Osteocyte (in vitro differentiated cells): ENCODE measurements at places on chromosomes 16 and 17. TPM values are rescaled to one million over a fixed set of nuclear protein-coding genes. Genes with fewer than 3 reads are reported as not detected.

DNA sequence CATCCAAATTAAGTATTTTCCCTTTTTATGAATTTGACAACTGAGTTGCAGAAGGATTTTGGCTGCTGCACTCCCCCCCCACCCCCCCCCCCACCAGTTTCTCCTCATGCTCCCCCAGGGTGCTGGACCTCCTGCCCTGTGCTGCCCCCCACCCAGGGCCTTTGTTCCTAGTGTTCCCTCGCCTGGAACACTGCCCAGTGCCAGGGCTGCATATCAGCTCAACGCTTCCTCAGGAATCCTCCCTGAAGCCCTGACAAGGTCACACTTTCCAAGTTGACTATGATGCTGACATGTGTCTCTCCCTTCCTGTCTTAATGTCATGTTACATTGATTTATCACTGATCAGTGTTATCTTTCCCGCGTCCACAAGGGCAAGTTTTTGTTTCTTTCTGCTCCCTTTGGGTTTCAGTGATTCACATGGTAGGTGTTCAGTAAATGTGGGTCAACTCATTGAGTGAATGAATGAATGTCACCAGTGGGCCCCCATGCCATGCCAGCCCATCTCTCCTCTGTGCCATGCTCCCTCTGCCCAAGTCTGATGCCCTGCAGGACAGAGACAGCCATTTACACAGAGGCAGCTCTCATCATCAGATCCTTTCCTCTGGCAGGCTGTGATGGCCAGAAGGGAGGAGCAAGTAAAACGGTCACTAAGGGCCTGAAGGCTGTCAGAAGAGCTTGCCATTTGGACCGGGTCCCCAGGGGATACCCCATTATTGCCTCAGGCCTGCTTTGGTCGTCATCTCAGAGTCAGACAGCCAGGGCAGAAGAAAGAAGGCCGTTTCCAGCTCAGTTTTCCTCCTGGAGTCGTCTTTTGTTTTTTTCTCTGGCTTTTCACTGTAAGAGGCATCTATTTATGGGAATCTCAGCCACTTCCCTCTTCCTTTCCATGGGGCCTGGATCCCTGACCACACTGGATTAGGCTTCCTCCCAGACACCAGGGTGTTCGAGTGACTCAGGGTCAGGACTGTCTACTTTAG is 386.2 kb downstream of the SNX29 start:
- no peak for DNase-seq

DNA sequence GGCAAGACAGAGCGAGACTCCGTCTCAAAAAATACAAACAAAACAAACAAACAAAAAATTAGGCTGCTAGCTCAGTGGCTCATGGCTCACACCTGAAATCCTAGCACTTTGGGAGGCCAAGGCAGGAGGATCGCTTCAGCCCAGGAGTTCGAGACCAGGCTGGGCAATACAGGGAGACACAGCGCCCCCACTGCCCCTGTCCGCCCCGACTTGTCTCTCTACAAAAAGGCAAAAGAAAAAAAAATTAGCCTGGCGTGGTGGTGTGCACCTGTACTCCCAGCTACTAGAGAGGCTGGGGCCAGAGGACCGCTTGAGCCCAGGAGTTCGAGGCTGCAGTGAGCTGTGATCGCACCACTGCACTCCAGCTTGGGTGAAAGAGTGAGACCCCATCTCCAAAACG is 531 bp upstream of the CDH1 start:
- no peak for DNase-seq

- no peak for DNase-seq
Observed at GRCh38 chr17:78272181-78272913, 40.9 kb downstream of the TMEM235 start.

The MYH8 gene
- not detected in 2 replicates for total RNA-seq

DNA sequence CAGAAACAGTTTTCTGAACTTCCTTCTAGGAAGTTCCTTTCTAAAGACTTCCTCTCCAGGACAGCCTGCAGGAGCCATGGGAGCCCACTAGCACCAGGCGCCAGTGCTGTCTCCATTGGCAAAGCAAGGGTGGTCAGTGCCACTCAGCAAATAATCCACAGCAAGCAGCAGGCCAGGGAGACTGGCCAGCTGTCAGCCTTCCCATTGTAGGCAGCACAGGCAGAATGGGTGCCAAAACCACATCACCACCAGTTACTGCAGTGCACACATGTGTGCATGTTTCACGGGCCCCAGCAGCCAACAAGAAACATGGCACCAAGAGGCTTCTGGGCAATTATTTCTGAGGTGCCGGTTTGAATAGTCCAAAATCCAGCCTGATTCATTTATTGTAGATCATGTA is 26.7 kb downstream of the DNASE1 start:
- DNase-seq: no peak

DNA sequence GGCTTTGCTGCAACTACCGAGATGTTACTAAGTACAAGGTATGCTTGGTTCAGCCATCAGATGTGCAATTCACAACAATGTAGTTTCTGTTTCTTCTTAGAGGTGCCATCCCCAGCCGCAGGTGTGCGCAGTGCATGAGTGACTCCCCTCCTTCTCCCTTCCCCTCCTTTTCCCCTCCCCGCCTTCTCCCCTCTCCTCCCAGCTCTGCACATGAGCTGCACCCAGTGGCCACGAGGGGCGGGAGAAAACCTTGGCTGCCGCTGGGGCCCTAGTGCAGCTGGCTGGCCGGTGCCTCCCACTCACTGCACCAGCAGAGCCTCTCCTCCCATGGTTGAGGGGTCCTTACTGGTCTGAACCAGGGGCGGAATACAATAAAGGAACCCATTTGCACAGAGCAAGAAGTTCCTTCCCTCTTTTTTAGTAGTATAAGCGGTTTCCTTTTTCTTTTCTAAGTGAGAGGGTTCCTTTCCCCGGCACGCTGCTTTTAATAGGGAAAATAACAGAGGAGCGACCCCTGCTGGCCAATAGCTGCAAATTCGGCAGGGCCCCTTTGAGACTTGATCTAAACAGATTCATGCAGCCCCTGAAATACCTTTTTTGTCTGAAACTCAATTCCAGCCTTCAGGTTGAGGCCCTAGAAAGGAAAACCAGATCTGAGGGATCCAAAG is 7.8 kb upstream of the CCL15 start:
- no peak for DNase-seq

The ZCCHC14 gene
- total RNA-seq: 44.8 and 47.7 TPM in 2 replicates

The NPW gene
- 4.1 and 4.4 TPM in 2 replicates for total RNA-seq

- peak; percentile 85 for DNase-seq
Observed at GRCh38 chr16:351804-352520, 561 bp downstream of the AXIN1 start.

The MARVELD3 gene
- 0.24 TPM in 1 of 2 replicates, not detected in the other for total RNA-seq

DNA sequence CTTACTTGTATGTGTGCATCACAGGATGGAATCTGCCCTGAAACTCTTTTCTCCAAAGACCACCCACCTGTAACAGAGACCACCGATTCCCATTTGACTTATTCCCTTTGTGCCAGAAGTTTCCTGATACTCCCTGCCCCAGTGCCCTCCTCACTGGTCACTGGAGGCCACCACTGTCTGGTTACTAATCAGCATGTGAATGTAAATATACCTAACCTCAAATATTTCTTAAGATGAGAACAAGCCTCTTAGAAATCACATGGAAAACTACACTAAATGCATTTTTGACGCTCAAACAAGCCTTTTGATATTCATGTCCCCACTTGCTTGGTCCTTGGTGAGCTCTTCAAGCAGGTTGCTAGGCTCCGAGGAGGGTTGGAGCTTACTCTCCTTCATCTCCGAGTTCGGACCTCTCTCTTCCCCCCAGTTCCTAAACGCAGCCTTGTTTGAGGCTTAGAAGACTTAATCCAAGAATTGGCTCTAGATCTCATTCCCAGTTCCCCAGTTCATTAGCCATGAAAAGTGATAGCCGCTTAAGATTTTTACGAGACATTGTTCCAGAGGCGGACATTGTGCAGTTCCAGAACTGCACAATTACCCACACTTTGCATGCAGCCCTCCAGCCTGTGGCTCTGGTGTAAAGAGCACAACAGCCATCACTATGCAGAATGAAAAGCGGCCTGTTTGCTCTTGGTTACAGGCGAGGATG is 579.2 kb upstream of the PSMD7 start:
- no peak for DNase-seq

The GSE1 gene
- total RNA-seq: 57.3 and 64.1 TPM in 2 replicates

GRCh38 chr16:57004387-57005250 is 15.3 kb downstream of the NLRC5 start:
- no peak for DNase-seq

DNA sequence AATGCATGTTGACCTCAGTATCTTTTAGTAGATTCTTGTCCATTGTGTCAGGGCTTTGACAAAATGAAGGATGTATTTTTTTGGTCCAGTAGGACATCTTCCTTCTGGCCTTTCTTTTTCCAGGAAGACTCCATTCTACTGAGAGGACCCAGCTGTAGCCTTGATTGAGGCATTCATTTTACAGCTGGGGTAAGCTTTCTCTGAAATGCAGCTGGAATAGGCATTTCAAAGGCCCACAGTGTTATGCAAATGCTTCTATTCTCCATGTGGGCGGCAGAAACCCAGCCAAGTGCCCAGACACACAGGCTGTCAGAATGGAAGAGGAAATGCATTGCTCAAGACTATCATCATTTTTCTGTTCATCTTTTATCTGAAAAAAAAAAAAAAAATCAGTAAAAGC is 629.0 kb upstream of the CDH8 start:
- no peak for DNase-seq

The GUCY2D gene
- not detected in 2 replicates for total RNA-seq

The LPO gene
- not detected in 2 replicates for total RNA-seq

DNA sequence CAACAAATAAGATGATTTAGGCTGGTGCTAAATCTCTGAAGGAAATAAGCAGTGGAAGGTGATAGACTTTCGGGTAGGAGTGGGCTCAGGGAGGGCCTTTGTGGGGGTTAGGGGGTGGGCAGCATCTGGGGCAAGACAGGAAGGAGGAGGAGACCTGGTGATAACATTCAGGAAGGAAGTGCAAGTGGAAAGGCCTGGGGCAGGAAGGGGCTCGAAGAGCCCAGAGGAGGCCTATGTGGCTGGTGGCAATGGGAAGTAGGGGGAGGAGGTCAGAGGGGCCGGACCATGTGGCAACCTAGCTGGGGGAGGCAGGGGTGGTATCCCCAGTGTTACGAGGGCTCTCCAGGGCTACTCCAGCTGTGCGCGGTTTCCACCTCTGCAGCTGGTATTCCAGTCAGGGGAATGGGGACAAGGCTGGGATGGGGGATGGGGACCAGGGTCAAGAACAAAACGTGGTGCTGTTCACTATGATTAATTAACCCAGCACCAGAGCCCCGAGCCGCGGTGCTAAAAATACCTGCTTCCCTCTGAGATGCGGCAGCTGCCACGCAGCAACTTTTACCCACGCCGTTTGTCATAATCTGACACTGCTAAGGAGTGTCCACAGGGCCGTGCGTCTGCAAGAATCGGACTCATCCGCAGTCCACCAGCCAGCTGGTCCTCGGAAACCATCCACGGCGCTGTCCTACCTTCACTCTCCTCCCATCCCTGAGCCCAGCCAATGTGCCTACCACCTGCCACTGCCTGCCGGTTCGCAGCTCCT is 5.2 kb upstream of the CCDC182 start:
- DNase-seq: no peak

The CRHR1 gene
- total RNA-seq: not detected in 2 replicates

GRCh38 chr16:65793781-65794180 is 572.7 kb upstream of the CDH5 start:
- no peak for DNase-seq

GRCh38 chr16:51638339-51639135 is 487.5 kb upstream of the SALL1 start:
- no peak for DNase-seq

DNA sequence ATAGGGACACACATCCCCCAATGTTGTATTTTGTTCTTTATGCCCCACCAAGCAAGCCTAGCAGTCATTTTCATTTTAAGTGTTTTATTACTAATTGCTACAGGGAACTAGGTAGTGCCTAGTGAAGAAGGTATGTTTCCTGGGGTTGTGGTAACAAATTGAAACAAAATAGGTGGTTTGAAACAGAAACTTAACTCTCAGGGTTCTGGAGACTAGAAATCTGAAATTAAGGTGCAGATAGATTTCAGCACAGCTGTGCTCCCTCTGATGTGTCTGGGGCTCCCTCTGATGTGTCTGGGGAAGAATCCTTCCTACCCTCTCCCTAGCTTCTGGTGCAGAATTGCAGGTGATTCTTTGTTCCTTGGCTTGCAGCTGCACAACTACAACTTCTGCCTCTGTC is 390.1 kb downstream of the ZFHX3 start:
- DNase-seq: no peak

GRCh38 chr17:74218436-74218835 is 5.1 kb downstream of the TTYH2 start:
- no peak for DNase-seq

The PIPOX gene
- total RNA-seq: 1.1 and 1.6 TPM in 2 replicates

The ATF7IP2 gene
- total RNA-seq: 7.2 and 11.6 TPM in 2 replicates
